Activated CD8-positive, alpha-beta T cell treated with anti-CD3 and anti-CD28 coated beads, Interleukin-2, amount 10 ng/mL, durations not matched to agents 7 days and 5 days (primary cell): ENCODE measurements at places on chromosomes 7 and 10. TPM values are rescaled to one million over a fixed set of nuclear protein-coding genes. Genes with fewer than 3 reads are reported as not detected.

ZNF488 gene
- total RNA-seq, result not detected

DNA sequence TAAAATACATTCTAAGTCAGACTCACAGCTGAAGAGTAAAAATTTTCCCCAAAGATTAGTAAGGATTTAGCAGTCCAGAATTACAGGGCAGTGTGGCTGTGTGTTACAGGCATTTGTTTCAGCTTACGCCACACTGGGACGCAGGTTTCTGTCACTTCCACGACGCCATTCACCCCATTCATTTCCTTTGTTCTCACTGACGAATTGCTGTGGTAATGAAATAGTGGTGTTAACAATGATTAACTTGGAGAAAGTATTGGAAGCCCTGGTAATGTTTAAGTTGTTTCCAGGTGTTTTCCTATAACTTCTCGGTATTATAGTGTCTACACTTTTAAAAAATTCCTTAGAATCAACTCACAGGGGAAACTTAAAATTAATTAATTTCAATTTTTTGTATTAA is 370.9 kb downstream of the SH2D4B start:
- H3K27me3 ChIP-seq, result no peaks in the 10 kb centered on the region
- no peak overlapping the region for H3K27ac ChIP-seq
- no peaks in the 10 kb centered on the region for H3K4me1 ChIP-seq
- DNase-seq, result no peak
- H3K4me3 ChIP-seq, result no peak overlapping the region

C10orf143 gene
- total RNA-seq, result 4.4 TPM

TRIM50 gene
- not detected for total RNA-seq

DNA sequence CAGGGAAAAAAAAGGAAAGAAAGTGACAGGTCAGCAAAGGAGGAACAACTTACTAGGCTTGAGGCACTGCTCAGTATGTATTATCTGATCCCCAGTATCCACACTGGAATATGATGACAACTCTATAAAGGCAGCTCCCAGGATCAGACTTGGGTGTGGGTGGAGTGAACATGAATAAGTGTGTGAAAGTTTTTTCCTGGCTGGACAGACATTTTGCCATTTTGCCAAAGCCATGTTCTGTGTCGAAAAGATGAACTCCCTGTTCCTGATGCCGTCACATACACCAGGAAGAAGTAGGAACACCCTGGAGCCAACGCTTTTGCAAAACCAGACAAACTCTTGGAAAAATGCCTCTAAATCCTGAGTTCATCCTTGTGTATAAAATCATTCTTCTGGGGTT is 143.2 kb upstream of the MEOX2 start:
- H3K36me3 ChIP-seq, result no peaks in the 10 kb centered on the region
- no peak overlapping the region for H3K4me3 ChIP-seq
- no peaks in the 10 kb centered on the region for H3K27me3 ChIP-seq
- H3K4me1 ChIP-seq, result no peaks in the 10 kb centered on the region
- no peak for DNase-seq

GPR85 gene
- total RNA-seq, result not detected

TMEM213 gene
- total RNA-seq, result not detected

GRCh38 chr7:130380861-130381455 is 664 bp downstream of the CPA1 start:
- H3K27me3 ChIP-seq, result no peaks in the 10 kb centered on the region
- H3K36me3 ChIP-seq, result peaks cover 2% of the 10 kb centered on the region
- H3K27ac ChIP-seq, result no peak overlapping the region

GBX1 gene
- total RNA-seq, result not detected

SPDYE11 gene
- total RNA-seq, result not detected

CRHR2 gene
- not detected for total RNA-seq

GRCh38 chr10:241451-241850 is 106.2 kb downstream of the ZMYND11 start:
- no peaks in the 10 kb centered on the region for H3K27me3 ChIP-seq
- H3K4me3 ChIP-seq, result no peak overlapping the region
- H3K27ac ChIP-seq, result no peak overlapping the region
- peaks cover 2% of the 10 kb centered on the region for H3K36me3 ChIP-seq

- no peaks in the 10 kb centered on the region for H3K27me3 ChIP-seq
- no peaks in the 10 kb centered on the region for H3K36me3 ChIP-seq
- DNase-seq, result no peak
- H3K4me1 ChIP-seq, result no peaks in the 10 kb centered on the region
- no peak overlapping the region for H3K27ac ChIP-seq
- H3K4me3 ChIP-seq, result no peak overlapping the region
These were observed 91.0 kb upstream of the COL1A2 start for GRCh38 chr7:94303695-94304094.

DNA sequence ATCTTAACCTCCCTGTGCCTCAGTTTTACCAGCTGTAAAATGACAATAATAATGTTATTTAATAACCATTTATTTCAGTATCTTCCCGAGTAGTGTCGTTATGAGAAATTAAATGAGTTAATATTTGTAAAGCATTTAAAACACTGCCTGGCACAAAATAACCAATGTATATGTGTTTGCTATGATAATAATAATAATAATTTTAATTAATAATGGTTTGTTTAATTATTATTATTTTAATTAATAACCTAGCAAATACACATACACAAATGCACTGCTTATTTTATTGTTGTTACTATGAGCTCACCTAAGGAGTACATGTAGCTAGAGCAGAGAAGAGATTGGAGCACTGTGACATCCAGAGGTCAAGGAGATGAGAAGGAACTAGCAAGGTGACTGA is 18.2 kb upstream of the GPNMB start:
- H3K4me1 ChIP-seq, result no peaks in the 10 kb centered on the region
- no peak for DNase-seq
- H3K4me3 ChIP-seq, result no peak overlapping the region
- H3K27ac ChIP-seq, result no peak overlapping the region
- peaks cover 7% of the 10 kb centered on the region for H3K27me3 ChIP-seq

GRCh38 chr7:7479275-7479805 is 56.3 kb downstream of the COL28A1 start:
- no peak overlapping the region for H3K27ac ChIP-seq
- no peaks in the 10 kb centered on the region for H3K36me3 ChIP-seq
- no peaks in the 10 kb centered on the region for H3K4me1 ChIP-seq
- no peak for DNase-seq
- no peaks in the 10 kb centered on the region for H3K27me3 ChIP-seq

MMD2 gene
- not detected for total RNA-seq

ELFN1 gene
- total RNA-seq, result not detected

- peak overlapping the region; percentile 75 for H3K27ac ChIP-seq
- no peaks in the 10 kb centered on the region for H3K27me3 ChIP-seq
These were observed 441 bp downstream of the FBH1 start for GRCh38 chr10:5890452-5890915.

DNA sequence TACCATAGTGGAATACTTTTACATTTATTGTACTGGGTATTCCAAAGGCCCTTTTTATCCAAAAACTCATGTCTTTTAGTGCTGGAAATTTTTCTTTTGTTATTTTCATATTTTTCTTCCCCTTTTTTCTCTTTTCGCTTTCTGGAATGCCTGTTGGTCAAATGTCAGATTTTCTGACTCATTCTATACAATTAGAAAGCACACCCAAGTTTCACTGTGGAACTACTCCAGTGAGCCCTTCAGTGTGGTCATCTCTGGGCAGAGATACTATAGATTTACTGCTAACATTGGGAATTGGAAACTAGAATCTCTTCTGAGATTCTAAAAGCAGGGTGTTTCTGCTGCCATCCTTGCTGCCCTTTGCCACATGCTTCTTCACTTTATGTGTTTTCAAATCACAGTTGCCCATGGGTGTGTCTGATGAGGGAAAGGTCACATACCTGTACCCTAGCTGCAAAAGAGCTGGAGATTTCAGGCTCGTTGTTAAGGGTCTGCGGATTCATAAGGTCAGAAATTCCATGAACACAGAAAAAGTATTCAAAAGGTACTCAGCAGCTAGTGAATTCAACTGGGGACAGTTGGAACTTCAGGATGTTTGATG is 5.6 kb upstream of the WASL start:
- DNase-seq, result no peak
- peaks cover 16% of the 10 kb centered on the region for H3K4me1 ChIP-seq
- H3K27ac ChIP-seq, result no peak overlapping the region
- H3K36me3 ChIP-seq, result no peaks in the 10 kb centered on the region
- peaks cover 5% of the 10 kb centered on the region for H3K27me3 ChIP-seq

ITIH5 gene
- not detected for total RNA-seq

CRYGN gene
- 0.50 TPM for total RNA-seq

CALCR gene
- total RNA-seq, result not detected

- no peaks in the 10 kb centered on the region for H3K4me1 ChIP-seq
These were observed 716.6 kb upstream of the GALNT17 start for GRCh38 chr7:70415179-70415972.

CTAGE4 gene
- total RNA-seq, result 0.47 TPM

GRCh38 chr10:22823109-22823508 is 104.7 kb upstream of the ARMC3 start:
- peaks cover 5% of the 10 kb centered on the region for H3K27me3 ChIP-seq
- H3K36me3 ChIP-seq, result no peaks in the 10 kb centered on the region
- no peaks in the 10 kb centered on the region for H3K4me1 ChIP-seq
- DNase-seq, result no peak

DNA sequence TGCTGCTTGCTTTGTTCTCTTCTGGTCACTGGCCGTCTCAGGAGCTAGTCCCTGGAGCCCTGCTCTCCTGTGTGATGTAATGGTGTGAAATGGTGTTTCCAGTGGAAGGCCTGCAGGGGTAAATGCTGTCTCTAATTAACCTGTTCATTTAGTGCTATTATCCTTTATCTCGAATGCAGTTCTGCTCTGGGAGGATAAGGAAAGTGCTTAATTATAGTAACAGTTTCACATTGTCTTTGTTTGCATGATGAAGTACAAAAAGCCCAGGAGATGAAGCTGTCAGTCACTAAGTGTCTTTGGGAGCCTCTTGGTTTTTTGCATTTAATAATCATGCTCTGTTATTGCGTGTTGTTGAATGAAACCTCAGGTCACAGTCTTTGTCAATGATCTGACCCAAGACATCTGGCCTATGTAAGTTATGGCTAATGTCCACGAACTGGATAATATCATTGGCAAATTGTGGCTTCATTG is 755.3 kb upstream of the GALNT17 start:
- no peak overlapping the region for H3K4me3 ChIP-seq
- no peak overlapping the region for H3K27ac ChIP-seq
- no peaks in the 10 kb centered on the region for H3K4me1 ChIP-seq
- no peaks in the 10 kb centered on the region for H3K36me3 ChIP-seq

- H3K27ac ChIP-seq, result no peak overlapping the region
- H3K36me3 ChIP-seq, result no peaks in the 10 kb centered on the region
- no peaks in the 10 kb centered on the region for H3K4me1 ChIP-seq
- DNase-seq, result no peak
- no peaks in the 10 kb centered on the region for H3K27me3 ChIP-seq
These were observed 256.9 kb upstream of the CDC14C start for GRCh38 chr7:48667407-48667806.

DNA sequence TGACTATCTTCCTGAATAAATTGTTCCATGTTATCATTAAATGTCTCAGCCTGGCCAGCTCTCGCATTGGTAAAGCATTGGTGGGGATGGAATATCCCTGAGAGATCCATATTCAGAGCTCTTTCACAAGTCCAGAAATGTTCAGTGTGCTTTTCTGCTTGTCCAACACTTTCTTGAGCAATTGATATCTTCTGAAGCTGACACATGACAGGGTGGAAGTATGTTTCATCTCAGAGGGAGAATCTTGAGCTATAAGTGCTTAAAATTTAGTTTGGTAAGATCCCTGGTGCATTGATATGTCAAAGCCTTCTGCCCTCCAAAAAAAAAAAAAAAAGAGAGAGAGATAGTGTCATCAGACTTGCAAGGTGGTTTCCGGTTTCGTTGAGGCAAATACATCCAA is 7.4 kb downstream of the IFIT3 start:
- peaks cover 69% of the 10 kb centered on the region for H3K36me3 ChIP-seq
- H3K4me3 ChIP-seq, result no peak overlapping the region
- peaks cover 78% of the 10 kb centered on the region for H3K4me1 ChIP-seq
- no peak overlapping the region for H3K27ac ChIP-seq
- H3K27me3 ChIP-seq, result peaks cover 6% of the 10 kb centered on the region
- no peak for DNase-seq

DNA sequence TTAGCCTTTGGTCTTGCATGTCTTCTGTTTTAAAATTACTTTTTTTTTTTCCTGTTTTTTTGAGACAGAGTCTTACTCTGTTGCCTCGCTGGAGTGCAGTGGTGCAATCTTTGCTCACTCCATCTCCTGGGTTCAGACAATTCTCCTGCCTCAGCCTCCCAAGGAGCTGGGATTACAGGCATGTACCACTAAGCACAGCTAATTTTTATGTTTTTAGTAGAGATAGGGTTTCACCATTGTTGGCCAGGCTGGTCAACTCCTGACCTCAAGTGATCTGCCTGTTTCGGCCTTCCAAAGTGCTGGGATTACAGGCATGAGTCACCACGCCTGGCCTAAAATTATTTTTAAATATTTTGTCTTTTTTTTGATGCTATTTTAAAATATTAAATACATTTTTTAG is 38.5 kb downstream of the MLLT10 start:
- no peak overlapping the region for H3K27ac ChIP-seq
- H3K27me3 ChIP-seq, result no peaks in the 10 kb centered on the region
- peaks cover 47% of the 10 kb centered on the region for H3K36me3 ChIP-seq
- no peak for DNase-seq

POM121L12 gene
- not detected for total RNA-seq

STAG3 gene
- total RNA-seq, result 20.6 TPM

SFXN3 gene
- total RNA-seq, result 24.8 TPM
